ENCODE measurements at places on chromosomes 12 and 14.
A peak's percentile ranks its signal among the peaks of the same experiment; 100 is the strongest.

DNA sequence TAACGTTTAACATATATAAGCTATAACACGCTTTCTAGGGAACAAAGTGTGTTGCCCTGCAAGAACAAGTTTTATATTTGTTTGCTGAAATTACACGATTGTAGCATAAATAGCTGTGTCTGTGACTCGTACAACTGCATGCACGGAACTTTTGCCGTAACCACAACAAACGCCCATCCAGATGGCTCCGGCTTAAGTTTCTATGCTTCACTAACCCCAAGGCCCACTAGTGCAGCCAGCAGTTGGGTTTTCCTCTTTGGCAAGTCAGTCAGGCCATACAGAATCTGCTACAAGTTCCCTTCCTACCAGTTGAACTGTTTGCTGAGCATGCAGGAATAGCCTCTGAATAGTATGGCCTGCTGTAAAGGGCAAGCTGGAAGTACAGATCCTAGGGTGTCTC, 12.1 kb downstream of the CSRP2 start:
- no peak for DNase-seq

DNA sequence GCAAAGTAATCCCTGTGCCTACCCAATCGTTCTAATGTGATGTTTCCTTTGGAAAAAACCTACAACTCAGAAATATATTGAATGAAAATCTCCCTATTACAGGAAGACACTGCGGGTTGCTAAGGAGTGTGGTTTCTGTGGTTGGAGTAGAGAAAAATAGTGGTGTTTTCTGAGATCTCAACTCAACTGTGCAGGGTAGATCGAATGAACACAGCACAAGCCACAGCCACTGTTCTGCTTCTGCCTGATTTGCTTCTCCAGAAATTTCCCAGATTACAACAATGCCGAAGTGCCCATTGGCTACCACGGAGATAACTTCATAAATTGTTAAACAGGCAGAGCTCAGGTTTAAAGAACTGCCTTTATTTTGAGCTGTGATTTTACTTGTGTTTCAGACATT, 480.4 kb downstream of the DIO2 start:
- no peak for DNase-seq

DNA sequence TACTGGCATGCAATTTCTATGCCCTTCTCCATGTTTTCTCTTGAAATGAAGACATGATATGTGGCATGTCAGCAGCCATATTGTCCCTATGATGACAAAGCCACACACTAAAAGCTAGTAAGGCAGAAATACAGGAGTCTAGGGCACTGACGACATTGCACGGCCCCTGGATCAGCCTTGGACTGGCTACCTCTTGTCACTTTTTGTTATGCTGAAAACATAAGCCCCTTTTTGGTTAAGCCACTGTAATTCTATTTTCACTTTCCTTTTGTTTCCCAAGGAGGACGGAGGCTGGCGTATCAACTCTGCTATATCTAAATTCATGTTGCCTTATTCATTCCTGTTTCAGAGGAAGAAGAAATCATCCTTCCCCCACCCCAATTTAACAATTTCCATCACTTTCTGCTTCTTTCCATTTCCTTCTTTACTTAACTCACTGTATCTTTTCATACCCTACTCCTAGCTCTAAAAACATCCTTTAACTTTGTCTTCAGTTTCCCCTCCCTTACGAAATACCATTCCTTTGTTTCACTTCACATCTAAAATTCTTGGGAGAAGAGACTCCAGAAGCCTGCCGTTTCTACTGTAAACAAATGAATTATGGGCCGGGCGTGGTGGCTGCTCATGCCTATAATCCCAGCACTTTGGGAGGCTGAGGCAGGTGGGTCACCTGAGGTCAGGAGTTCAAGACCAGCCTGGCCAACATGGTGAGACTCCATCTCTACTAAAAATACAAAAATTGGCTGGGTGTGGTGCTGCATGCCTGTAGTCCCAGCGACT, 364.1 kb downstream of the PCNX1 start:
- DNase-seq: no peak

DNA sequence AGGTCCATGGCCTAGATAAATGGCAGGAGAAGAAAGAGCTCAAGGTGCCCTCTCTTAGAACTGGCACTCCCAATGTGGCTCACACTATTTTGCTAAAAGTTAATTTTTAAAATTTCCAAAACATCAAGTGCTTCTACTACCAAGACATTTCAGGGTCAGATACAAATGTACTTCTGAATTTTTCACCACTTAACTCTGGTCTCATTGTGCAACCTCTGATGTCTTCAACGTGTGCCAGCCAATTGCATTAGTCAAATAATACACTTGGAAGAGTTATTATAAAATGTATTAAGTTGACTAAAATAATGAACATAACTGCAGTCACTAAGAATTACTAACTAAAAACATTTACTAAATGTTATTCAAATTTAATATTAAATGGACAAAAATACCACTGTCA, 41.3 kb downstream of the SLC25A47 start:
- no peak for DNase-seq

- DNase-seq: peak; percentile 89
These were observed 67.0 kb upstream of the MAX start for GRCh38 chr14:65169351-65169750.

- no peak for DNase-seq
These were observed 4.9 kb upstream of the SUSD6 start for GRCh38 chr14:69606258-69607184.

DNA sequence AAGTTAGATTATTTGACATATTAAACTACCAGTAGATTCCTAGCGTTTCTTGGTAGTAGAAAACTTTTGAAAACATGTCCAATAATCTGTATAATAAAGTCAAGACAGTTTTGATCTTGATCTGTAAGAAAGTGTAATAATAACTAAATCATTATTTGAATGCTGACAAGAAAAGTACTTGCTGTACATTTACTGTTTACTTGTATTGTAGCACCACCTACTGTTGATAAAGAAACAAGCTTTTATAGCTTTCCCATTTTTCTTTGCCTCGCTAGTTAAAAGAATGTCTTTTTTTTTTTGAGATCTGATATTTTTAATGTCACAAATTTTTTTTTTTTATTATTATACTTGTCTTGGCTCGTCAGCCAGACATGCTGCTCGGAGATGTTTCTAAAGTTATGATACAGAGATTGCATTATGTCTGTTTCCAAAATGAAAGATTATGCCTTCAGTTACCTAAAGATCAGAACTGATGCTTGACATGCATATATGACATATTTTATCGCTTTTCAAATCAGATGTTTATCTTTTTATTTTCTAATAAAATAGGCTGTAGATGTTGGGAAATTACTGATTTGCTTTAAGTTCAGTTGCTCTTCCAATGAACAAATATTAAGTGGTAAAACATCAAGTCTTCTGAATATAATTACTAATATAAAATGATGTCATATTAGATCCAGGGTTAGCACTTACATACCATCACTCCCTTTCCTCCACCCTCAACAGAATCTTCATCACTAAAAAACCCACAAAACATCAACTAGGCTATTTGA, 140.5 kb downstream of the AKAP6 start:
- peak; percentile 78 for DNase-seq

GRCh38 chr12:62082448-62082847, 177.8 kb upstream of the USP15 start:
- no peak for DNase-seq

DNA sequence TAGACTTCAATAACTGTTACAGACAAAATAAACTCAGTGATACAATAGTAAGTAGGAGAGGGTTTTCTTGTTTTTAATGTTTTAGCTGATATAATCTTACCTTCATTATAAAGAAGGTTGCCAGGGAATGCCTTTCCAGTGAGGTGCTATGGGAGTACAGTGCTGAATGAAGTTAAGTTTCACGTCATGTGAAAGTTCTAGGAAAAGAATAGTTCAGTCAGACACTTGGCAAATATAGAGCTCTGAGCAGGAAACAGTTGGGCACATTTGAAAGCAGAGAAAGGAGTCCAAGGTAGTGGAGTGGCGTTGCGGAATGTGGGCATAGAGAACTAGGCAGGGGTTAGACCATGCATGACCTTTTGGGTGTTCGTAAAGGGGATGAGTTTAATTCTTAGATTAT, 88.6 kb upstream of the DCN start:
- no peak for DNase-seq

DNA sequence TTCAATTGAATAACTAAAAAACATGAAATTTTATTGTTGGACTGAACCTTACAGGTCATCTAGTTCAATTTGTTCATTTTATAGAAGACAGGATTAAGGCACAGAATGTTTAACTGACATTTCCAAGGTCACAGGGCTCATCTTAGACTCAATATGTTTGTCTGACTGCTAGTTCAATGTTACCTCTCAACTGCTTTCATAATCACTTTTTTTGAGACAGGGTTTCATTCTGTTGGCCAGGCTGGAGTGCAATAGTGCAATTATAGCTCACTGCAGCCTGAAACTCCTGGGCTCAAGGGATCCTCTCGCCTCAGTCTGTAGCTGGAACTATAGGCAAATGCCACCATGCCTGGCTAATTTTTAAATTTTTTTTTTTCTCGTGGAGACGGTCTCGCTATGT, 24.4 kb upstream of the ITGA5 start:
- no peak for DNase-seq

DNA sequence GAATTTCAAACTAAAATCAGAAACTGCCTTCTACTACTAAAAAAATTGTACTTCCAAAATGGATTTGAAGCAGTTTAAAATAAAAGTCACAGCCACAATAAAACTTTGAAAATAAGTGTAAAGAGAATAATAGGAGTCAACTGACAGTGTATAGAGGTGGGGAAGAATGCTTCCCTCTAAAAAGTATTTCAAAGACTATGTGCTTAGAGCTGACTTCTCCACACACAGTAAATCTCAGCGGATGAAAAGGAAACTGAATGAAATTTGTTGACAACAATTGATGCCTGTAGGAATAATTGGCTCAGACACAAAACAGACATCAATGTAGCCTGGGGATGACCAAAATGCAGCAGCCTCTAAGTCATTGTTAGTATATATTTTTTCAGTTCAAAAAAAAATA, 7.9 kb downstream of the IGF1 start:
- DNase-seq: no peak

DNA sequence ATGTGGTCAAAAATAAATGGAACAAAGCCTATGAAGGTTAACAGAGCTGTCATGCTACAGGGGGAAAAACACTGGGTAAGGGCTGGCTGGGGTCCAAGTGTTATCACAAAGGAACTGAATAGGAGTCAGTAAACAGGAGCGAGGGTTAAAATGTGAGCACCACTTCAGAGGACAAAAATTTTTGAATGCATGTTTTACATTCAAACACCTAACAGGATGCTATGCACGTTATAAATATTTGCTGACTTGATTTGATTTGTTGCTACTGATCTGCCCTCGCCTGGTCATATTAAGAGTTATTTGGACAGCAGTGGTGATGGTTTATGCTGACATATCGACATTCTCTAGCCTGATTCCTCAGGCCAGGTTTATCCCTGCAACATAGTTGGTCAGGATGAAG, 7.4 kb upstream of the KTN1 start:
- DNase-seq: peak; percentile 58

DNA sequence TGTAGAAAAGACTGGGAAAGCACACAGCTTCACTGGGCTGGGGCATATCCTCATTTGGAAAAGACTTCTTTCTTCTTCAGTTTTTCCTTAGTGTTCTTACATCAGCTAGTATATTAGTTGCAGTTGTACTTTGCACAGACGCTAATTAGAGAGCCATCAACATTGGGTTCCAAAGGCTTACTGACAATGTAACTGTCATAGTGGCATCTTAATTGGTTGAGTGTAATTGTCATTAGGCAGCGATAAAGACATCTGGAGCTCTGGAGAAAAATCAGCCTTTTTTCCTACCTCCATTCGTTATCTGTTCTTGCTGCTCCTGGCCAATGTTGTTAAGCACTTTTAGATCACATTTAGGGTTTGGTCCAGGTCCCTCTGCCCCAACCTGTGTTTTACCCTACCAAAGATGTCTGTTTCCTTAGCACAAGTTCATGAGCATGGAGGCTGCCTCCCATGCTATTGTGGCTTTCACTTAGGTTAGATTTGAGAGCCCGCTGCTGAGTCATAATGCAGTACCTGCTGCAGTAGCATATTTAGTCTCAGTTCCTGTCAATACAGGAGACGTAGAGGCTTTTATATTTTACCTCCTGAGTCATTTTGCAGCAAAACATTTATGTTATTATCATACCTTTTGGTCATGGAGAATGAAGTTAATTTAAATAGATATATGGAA, 49.2 kb downstream of the FBXW8 start:
- DNase-seq: no peak

DNA sequence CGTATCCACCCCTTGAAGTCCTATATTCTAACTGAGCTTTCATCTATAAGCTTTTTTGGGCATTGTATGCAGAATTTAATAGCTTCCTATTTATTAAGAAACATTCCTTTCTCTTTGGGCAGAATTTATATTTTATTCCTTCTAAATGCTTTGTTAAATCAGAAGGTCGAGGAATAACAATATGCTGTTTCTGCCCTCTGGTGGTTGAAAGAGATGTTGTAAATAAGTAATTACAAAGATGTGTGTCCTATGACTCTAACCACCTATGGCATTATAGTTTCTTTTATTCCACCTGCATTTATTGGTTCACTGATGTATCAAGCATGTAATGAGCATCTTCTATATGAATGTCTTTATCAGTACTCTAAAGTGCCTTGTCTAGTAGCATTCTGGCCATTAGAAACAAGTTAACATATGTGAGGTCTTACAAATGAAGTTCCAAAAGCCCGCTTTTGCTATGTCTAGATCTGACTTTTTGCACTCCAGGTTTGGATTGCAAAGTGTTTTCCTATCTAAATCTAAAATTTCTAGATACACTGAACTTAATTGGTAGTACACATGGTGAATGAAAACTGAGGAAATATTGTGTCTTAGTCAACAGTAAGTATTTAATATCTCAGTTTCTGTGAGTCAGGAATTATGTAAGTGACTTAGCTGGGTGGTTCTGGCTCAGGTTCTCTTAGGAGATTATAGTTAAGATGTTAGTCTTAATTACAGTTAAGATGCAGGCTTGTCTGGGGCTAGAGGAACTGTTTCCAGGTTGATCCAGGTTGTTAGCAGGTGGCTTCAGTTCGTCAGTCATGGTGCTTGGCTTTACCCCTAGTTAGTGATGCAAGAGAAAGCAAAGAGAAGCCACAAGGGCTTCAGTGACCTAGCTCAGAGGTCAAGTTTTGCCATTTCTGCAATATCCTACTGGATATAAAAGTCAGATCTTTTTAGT, 57.5 kb downstream of the PLEKHA5 start:
- DNase-seq: peak; percentile 75

GRCh38 chr12:32939801-32940200, 43.2 kb upstream of the PKP2 start:
- DNase-seq: no peak

- no peak for DNase-seq
These were observed 128.5 kb upstream of the LMNTD1 start for GRCh38 chr12:25681580-25681979.

- DNase-seq: no peak
These were observed 134.1 kb upstream of the KRAS start for GRCh38 chr12:25384893-25385248.

DNA sequence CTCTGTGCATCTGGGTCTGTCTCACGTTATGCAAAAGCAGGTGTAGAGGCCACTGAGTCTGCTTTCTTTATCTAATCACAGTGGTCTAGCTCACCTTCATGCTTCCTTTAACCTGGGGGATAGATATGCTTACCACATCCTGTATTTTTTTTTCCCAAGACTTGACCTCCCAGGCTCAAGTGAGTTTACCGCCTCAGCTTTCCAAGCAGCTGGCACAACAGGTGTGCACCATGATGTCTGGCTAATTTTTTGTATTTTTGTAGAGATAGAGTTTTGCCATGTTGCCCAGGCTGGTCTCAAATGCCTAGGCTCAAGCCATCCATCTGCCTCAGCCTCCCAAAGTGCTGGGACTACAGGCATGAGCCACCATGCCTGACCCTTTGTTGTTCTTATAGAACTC, 236.0 kb downstream of the ATP23 start:
- DNase-seq: no peak

GRCh38 chr12:102425109-102426039, 55.0 kb downstream of the IGF1 start:
- DNase-seq: no peak

- no peak for DNase-seq
These were observed 120.3 kb upstream of the VASH1 start for GRCh38 chr14:76640923-76641395.

Data from cardiac fibroblast (primary cell).